Upper lobe of right lung (tissue), 1 donor: ENCODE measurements at places on chromosomes 12 and 14.
A peak's percentile ranks its signal among the peaks of the same experiment; 100 is the strongest.

DNA sequence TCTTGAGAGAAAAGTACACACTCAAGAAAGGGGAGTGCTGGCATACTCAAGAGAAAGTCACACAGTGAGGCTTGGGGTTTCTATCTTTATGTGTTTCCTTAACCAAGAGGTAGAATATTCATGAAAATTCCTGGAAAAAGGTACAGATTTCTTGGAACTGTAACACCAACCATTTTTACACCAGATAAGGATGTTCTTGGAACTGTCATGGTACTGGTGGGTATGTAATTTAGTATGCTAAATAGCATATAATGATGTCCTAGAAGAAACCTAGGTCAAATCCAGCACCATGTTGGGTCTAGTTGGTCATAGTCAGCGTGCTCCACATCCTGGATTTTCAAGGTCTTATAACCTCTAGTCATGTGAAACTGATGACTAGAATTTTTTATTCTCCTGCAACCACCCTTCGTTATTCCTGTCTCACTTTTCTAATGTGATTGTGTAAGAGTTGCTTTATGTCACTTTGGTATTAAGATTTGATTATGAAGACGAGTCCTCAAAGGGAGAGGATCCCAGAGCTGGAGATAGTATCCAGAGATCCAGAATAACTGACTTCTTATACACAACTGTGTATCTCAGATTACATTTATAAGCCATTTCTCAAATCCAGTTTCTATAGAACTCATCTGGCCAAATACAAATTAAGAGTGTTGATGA lies 510.1 kb downstream of the TMTC2 start:
- no peak for DNase-seq

- DNase-seq: no peak
These were observed 16.4 kb downstream of the BBOF1 start for GRCh38 chr14:74035556-74035955.

- DNase-seq: no peak
These were observed 74.4 kb downstream of the DAAM1 start for GRCh38 chr14:59262717-59263454.

DNA sequence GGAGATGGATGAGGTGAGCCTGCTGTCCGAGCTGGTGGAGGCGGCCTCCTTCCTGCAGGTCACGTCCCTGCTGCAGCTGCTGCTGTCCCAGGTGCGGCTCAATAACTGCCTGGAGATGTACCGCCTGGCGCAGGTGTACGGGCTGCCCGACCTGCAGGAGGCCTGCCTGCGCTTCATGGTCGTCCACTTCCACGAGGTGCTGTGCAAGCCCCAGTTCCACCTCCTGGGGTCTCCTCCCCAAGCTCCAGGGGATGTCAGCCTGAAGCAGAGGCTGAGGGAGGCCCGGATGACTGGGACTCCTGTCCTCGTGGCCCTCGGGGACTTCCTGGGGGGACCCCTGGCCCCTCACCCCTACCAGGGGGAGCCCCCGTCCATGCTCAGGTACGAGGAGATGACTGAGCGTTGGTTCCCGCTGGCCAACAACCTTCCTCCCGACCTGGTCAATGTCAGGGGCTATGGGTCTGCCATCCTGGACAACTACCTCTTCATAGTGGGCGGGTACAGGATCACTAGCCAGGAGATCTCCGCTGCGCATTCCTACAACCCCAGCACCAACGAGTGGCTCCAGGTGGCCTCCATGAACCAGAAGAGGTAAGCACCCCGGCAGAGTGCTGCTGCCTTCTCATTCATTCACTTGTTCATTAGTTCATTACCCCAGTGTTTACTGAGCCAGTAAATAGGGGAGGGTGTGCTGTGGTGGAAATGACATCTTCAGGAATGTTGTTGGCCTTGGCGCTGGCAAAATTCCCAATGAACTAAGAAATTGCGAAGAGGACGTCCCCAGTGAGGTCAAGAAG lies 774 bp upstream of the MANSC4 start:
- DNase-seq: no peak

- DNase-seq: no peak
These were observed 28.6 kb downstream of the TDG start for GRCh38 chr12:103994235-103994634.

- no peak for DNase-seq
These were observed 40.9 kb upstream of the A2ML1 start for GRCh38 chr12:8781381-8782127.

- peak; percentile 77 for DNase-seq
These were observed 718 bp downstream of the PACS2 start for GRCh38 chr14:105315211-105315721.
